ENCODE measurements at places on chromosomes 12 and 14.

- DNase-seq: peak; percentile 18
These were observed 577.9 kb upstream of the TBX3 start for GRCh38 chr12:115261691-115262398.

DNA sequence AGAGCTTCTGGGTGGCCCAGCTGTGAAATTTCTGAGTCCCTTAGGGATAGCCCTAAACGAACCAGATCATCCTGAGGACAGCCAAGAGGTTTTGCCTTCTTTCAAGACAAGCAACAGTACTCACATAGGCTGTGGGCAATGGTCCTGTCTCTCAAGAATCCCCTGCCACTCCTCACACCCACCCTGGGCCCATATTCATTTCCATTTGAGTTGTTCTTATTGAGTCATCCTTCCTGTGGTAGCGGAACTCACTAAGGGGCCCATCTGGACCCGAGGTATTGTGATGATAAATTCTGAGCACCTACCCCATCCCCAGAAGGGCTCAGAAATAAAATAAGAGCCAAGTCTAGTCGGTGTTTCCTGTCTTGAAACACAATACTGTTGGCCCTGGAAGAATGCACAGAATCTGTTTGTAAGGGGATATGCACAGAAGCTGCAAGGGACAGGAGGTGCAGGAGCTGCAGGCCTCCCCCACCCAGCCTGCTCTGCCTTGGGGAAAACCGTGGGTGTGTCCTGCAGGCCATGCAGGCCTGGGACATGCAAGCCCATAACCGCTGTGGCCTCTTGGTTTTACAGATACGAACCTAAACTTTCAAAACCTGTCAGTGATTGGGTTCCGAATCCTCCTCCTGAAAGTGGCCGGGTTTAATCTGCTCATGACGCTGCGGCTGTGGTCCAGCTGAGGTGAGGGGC, 38.9 kb downstream of the DAD1 start:
- DNase-seq: no peak

- DNase-seq: no peak
These were observed 2.0 kb downstream of the SLC7A8 start for GRCh38 chr14:23181453-23181852.

DNA sequence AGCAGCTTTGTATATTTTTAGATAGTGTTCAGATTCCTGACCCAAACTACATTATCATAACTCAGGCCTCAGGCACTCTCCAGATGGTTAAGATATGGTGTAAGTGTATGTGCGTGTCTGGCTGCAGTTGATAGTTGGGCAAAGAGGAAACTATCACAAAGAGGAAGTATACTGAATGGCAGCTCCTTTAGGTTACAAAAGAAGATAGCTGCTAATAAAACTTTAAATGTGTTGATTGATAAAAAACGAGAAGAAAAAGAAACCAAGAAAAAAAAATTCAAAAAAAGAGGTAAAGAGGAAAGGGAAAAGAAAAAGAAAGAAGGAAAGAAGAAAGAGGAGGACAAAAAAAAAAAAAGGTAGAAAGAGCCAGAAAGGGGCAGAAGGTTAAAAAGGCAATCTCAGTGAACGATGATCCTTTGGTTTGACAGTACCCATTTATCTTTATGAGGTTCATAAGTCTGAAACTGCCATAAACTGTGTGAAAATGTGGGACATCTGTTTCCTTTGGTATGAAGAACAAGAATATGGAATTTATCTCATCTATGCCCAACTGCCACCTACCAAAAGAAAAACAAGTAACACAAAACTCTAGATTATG, 42.2 kb downstream of the TAOK3 start:
- peak; percentile 63 for DNase-seq

DNA sequence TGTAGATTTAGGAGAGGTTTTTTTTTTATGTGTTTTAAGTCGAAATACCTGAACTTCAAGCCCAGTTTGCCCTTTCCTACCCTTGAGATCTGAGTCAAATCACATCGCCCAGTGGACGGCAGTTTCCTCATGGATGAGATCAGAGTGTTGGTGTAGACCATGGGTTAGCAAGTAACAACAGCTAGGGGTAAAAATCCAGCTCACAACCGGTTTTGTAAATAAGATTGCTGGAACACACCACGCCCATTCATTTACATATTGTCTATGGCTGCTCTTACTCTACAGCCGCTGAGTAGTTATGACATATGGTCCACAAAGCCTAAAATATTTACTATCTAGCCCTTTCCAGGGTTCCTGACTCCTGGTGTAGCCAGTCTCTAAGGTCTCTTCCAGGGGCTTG, 158.5 kb upstream of the PLEKHG7 start:
- no peak for DNase-seq

GRCh38 chr14:103066399-103066798, 9.1 kb upstream of the CDC42BPB start:
- DNase-seq: no peak

- no peak for DNase-seq
These were observed 303 bp downstream of the SAMD4A start for GRCh38 chr14:54567224-54567638.

Data from NCI-H226 (cell line).